ENCODE measurements at places on chromosomes 1 and 21.

GRCh38 chr1:210627755-210628154 lies 299.1 kb downstream of the HHAT start:
- H3K36me3 ChIP-seq: no peaks in the 10 kb centered on the region
- H3K27ac ChIP-seq: no peak overlapping the region
- DNase-seq: no peak
- no peaks in the 10 kb centered on the region for H3K27me3 ChIP-seq
- H3K4me3 ChIP-seq: no peak overlapping the region

DNA sequence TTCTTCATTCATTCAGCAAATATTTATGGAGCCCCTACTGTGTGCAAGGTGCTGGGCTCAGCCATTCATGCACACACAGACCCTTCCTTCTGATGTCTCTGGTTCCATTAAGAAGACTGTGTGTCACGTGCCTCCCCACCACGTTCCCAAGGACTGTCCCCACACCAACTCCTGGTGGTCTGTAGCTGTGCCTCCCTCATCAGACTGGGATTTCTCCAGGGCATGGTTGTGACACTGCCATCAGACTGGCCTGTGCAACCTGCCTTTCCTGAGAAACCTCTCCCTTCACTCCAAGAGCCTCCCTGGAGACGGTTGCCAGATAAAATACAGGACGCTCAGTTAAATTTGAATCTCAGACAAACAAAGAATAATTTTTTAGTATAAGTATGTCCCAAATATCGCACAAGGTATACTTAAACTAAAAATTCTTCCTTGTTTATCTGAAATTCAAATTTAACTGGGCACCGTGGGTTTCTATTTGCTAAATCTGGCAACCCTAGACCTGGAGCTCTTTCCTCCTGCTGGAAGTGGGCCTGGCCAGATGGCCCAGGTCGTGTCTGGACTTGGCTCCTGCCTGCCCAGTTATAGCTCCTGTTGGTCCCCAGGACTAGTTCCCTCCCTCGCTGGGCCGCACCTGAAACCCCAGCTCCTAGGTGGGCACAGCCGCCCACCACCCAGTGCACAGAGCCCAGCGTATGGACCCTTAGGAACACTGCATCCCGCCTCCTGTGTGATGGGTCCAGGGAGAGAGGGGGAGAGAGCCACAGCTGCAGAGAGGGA lies 76.9 kb downstream of the RAP1GAP start:
- H3K4me1 ChIP-seq: no peaks in the 10 kb centered on the region
- peaks cover 6% of the 10 kb centered on the region for H3K27me3 ChIP-seq
- DNase-seq: no peak
- no peak overlapping the region for H3K27ac ChIP-seq
- no peak overlapping the region for H3K4me3 ChIP-seq

DNA sequence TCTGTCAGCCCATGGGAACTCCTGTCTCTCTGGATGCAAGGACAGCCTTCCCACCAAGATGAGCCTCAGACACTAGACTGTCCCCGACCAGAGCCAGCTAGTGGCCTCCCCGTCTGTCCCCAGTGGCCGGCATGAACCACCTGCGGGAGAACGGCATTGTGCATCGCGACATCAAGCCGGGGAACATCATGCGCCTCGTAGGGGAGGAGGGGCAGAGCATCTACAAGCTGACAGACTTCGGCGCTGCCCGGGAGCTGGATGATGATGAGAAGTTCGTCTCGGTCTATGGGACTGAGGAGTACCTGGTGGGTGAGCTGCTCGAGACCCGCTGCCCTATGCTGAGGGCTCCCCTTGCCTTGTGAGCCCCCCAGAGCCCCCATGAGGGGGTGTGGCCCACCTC lies 5.8 kb downstream of the IKBKE start:
- H3K27ac ChIP-seq: peak overlapping the region; percentile 40
- no peak for DNase-seq
- H3K4me1 ChIP-seq: peaks cover 44% of the 10 kb centered on the region
- H3K4me3 ChIP-seq: no peak overlapping the region

DNA sequence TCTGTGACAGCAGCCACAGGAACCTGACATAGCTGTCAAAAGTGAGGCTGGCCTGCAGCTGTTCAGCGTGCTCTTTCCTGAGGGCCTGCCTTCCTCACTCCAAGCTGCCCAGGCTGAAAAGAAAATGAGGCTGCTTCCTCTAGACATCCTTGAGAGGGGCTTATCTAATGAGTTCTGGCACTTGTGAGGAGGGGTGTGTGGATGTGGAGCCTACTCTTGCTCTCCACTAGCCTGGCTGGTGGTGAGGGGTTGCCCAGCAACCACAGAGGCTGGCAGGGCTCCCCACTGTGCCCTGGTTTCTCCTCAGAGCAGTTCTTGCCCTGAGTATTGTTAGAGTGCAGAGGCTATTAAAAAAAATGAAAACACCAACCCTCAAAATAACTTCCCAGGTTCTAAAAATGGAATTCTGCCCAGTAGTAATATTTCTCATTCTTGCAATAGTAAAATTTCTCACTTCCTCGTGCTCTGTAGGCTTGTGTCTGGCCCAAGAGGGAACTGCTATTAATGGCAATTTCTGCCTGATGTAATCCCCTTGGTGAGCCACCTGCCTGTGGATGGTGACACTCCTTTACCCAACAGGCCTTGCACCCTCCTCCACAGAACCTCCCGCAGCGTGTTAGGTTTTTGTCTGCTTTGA lies 52.6 kb upstream of the EPS8L3 start:
- H3K27ac ChIP-seq: peak overlapping the region; percentile 51
- peaks cover 10% of the 10 kb centered on the region for H3K36me3 ChIP-seq
- H3K27me3 ChIP-seq: no peaks in the 10 kb centered on the region
- no peak overlapping the region for H3K4me3 ChIP-seq
- no peak for DNase-seq
- peaks cover 36% of the 10 kb centered on the region for H3K4me1 ChIP-seq

DNA sequence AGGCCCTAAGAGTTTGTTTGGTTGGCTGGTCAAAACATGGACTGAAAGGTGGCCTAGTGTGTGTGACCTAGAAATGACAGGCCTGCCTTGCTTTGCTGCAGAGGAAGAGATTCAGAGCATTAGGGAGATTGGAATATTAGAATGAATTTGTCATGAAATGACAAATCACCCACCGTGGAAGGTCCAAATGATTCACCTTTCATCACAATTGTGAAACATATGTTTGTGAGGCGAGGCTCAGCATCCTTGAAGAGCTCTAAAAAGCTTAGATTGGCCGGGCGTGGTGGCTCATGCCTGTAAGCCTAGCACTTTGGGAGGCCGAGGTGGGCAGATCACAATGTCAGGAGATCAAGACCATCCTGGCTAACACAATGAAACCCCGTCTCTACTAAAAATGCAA lies 5.5 kb downstream of the LCE1B start:
- no peaks in the 10 kb centered on the region for H3K36me3 ChIP-seq
- no peaks in the 10 kb centered on the region for H3K4me1 ChIP-seq
- no peak overlapping the region for H3K4me3 ChIP-seq
- no peak for DNase-seq
- peaks cover 3% of the 10 kb centered on the region for H3K27me3 ChIP-seq

- H3K27me3 ChIP-seq: no peaks in the 10 kb centered on the region
- no peak overlapping the region for H3K4me3 ChIP-seq
- DNase-seq: no peak
- peaks cover 1% of the 10 kb centered on the region for H3K4me1 ChIP-seq
- no peak overlapping the region for H3K27ac ChIP-seq
- H3K36me3 ChIP-seq: peaks cover 67% of the 10 kb centered on the region
These were observed 29.4 kb upstream of the GNG4 start for GRCh38 chr1:235679005-235679404.

- H3K4me1 ChIP-seq: peaks cover 23% of the 10 kb centered on the region
- H3K36me3 ChIP-seq: peaks cover 24% of the 10 kb centered on the region
- DNase-seq: no peak
These were observed 95.6 kb downstream of the TGFBR3 start for GRCh38 chr1:91790392-91790791.

DNA sequence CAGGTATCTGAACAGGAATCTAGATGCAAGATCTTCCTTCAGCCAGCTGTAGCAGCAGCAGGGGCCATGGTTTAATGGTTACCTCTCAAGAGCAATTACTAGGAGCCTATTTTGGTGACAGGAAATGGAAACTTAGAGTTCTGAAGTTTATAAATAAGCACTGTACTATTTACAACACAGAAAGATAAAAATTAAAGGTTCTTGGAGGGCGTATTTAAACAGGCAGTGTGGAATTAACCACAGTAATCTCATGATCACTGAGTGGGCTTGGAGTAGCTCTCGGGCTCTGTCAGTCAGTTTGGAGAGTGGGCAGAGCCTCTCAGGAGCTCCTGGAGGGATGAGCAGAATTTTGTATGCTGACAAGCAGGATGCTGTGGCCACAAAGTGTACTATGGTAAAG lies 10.2 kb upstream of the FCRL5 start:
- H3K36me3 ChIP-seq: no peaks in the 10 kb centered on the region
- peaks cover 2% of the 10 kb centered on the region for H3K4me1 ChIP-seq
- H3K27me3 ChIP-seq: peaks cover 10% of the 10 kb centered on the region
- H3K27ac ChIP-seq: no peak overlapping the region
- no peak for DNase-seq

DNA sequence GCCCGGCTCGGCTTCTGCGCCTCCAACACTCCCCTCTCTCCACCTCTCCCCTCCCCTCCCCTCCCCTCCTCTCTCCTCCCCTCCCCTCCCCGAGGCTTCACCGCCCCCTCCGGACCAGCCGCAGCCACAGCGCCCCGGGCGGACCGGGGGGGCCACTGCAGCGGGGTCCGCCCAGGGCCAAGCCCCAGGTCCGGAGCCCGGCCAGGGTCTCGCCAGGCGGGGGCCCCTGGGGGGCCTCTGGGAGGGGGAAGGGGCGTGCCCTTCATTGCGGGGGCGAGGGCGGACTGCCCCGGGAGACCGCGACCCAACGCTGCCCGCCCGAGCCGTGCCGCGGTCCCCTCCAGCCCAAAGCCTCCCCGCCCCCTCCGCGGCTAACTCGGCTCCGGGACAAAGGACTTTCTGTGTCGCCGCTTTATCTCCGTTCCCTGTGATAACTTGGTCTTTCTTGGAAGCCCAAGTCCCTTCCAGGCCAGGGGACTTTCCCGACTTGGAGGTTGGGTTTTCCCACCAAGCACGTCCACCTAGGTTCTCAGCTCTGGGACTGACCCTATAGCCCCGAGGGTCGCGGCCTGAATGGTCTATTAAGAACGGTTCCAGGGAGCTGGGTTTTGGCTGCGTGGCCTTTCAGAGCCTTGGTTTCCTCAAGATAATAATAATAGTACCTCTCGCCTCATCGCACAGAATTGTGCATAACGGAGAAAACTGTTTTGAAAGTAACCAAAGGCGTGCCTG lies at the start of gene UBQLN4:
Gene UBQLN4 (minus strand): TSS at position 31 of the 732 bp plus-strand sequence. CDS start 97 bp downstream, outside the sequence.
- peaks cover 25% of the 10 kb centered on the region for H3K4me1 ChIP-seq
- H3K27me3 ChIP-seq: no peaks in the 10 kb centered on the region
- peak within 1 kb of the TSS; percentile 96 for H3K4me3 ChIP-seq
- peak; percentile 79 for DNase-seq
- H3K36me3 ChIP-seq: peaks cover 39% of the 10 kb centered on the region
- peak within 1 kb of the TSS; percentile 96 for H3K27ac ChIP-seq

DNA sequence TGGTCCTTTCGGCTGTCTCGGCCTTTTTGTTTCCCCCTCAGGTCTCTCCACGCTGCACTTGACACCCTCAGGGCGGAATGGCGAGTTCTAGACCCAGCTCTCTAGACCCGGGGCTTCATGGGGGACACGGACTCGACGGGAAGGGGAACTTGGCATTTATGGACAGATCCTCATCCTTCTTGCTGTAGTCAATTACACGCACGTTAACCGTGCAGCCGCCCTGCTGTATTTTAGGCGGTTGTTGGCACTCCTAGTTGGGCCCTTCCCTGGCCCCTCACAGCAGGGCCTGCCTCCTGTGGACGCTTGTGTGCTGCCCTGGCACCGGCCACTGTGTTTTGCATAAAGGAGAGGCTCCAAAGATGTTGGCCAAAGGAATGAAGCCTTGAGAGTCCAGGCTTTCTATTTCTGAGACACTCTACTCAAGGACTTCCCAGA lies 558 bp upstream of the BTG3 start:
- H3K4me1 ChIP-seq: peaks cover 44% of the 10 kb centered on the region
- H3K27me3 ChIP-seq: no peaks in the 10 kb centered on the region
- H3K36me3 ChIP-seq: peaks cover 35% of the 10 kb centered on the region
- peak overlapping the region; percentile 75 for H3K27ac ChIP-seq
- H3K4me3 ChIP-seq: peak overlapping the region; percentile 80
- DNase-seq: peak; percentile 11

DNA sequence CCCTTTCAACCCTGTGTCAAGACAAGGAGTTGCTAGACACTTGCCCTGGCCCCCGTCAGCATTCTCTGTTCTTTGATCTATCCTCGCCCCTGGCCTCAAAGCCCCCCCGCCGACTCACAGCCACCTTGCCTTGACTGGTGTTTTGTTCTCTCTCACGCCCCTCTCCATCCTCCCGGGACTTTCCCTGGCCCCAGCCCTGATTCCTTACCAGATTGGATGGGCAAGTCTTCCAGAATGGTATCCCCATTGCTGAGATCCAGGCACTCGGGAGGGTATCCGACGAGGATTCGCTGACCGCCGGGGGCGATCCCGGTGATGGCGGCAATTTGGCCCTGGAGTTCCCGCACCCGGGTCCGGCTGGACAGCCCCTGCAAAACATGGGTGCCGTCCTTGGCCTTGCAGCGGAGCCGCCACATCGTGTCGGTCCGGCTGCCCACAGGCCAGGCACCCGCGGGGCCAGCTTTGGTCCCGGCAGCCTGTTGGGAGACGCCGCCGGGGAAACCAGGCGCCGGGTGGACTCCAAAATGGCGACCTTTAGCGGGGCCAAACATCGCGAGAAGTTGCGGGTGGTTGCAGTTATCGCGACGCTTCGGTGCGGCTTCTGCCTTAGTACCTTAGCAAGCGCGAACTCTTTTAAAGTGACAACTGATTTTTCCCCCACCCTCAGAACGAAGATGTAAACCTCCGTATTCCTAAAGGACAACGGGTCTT lies 373 bp downstream of the YOD1 start:
- peaks cover 38% of the 10 kb centered on the region for H3K36me3 ChIP-seq
- H3K27me3 ChIP-seq: peaks cover 4% of the 10 kb centered on the region
- peak overlapping the region; percentile 96 for H3K27ac ChIP-seq
- H3K4me1 ChIP-seq: peaks cover 45% of the 10 kb centered on the region

DNA sequence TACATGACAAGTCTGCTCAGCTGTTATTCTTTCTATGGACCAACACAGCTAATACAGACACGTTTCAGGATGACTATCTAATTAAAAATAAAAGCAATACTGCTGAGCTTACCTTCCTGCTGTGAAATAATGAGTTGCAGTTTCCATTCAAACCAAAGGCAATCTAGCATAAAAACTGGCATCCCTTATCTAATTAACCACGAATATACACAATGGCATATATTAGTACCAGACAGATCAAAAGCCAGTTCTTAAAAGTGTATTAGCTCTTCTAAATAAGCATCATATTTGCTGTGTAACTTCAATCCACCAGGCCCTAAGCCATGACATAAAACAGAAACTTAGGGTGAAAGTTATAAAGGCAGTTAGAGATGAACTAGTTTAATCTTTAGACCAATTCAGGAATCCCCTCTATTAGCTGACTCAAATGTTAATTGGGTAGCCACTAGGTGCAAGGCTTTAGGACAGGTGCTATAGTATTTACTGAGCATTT lies 20.6 kb downstream of the TESK2 start:
- peaks cover 8% of the 10 kb centered on the region for H3K27me3 ChIP-seq
- no peaks in the 10 kb centered on the region for H3K4me1 ChIP-seq
- no peak overlapping the region for H3K27ac ChIP-seq
- H3K36me3 ChIP-seq: no peaks in the 10 kb centered on the region
- no peak for DNase-seq

Data from activated T-helper 2 cell treated with anti-CD3 and anti-CD28 coated beads, Interferon-gamma antibody, Interleukin-2, Interleukin-4, amounts not matched to agents 10 μg/mL and 5 μg/mL and 100 μg/mL, durations not matched to agents 14 hours and 24 hours and 36 hours (primary cell).